ENCODE measurements at places on chromosomes 7 and 10.

- DNase-seq, result no peak
Observed at GRCh38 chr7:1458683-1459511, at the start of gene MICALL2. TSS of gene MICALL2 (minus strand) at chr7:1459470. CDS start at chr7:1459326, 144 bp downstream.

- no peak for DNase-seq
Observed at GRCh38 chr7:147472556-147472955, 1118.0 kb upstream of the C7orf33 start.

DNA sequence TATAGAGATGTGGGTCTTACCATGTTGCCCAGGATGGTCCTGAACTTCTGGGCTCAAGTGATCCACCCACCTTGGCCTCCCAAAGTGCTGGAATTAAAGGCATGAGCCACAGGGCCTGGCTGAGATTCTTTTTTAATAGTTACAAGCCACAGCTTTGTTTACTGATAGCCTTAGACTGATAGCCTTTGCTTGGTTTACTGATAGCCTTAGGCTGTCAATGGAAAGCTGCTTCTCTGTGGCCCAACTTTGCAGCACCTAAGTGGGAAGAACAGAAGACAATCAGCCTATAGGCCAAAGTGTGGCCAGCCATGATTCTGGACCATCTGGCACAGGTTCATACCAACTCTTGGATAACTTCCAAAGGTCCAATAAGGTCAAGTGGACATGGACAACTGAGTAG is 24.1 kb upstream of the CDCA7L start:
- DNase-seq, result no peak

- DNase-seq, result no peak
Observed at GRCh38 chr7:74217455-74218342, 7.9 kb downstream of the LAT2 start.

GRCh38 chr7:103989785-103990767 is 618 bp upstream of the RELN start:
- no peak for DNase-seq

DNA sequence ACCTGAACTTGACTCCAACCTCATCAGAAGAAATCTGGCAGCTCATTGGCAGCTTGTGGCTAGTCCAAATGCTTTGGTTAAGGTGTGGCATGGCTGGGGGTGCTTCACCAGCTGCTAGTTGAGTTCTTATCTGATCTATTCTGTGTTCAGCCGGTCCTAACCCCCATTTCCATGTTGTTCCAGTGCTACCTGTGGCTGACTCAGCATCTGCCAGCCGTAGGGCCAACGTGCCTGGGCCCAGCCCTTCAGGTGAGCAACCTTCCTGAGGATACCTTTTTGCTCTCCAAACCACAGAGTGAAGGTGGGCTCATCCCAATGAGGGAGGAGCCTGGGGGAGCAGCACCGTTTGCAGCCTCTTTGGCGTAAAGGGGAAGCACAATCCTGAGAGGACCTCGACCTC is 46.8 kb upstream of the C10orf120 start:
- no peak for DNase-seq

- no peak for DNase-seq
Observed at GRCh38 chr7:129998446-129998845, 45.7 kb upstream of the UBE2H start.

DNA sequence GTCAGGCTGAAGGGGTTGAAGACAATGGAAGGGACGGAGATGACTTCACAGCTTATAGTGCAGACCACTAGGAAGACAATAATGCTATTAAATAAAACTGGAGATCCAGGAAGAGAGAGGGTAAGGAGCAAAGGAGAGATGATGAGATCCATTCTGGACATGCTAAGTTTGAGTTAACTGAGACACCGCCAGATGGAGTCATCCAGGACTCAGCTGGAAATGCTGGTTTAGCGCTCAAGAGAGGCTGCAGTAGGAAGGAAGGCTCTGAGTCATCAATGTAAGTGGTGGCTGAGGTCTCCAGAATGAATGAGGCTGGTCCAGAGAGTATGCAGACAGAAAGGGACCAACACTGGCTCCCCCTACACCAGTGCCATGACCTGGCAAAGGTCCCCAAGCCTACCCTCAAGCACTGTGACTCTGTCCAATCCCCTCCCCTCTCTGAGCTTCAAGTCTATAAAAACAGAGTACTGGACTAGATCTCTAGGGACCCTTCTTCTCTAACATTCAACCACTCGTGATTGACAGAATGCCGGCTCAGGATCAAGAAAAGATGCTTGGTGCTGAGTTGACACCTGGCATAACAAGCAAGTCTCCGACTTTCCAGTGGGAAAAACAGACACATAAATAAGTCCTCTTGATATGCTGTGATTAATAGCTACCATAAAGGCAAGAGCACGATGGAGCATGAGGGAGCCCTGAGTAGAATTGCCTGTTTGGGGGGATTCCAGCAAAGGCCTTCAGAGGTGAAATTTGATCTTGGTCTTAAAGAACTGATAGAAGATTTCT is 8.9 kb downstream of the GFRA1 start:
- no peak for DNase-seq

DNA sequence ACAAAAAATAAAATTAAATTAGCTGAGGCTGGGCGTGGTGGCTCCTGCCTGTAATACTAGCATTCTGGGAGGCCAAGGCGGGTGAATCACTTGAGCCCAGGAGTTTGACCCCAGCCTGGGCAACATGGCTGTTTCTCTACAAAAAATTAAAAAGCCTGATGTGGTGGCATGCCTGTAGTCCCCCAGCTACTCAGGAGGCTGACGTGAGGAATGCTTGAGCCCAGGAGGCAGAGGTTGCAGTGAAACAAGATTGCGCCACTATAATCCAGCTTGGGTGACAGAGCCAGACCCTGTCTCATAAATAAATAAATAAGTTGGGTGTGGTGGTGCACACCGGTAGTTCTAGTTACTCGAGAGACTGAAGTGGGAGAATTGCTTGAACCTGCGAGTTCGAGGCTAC is 65.1 kb downstream of the GNA12 start:
- DNase-seq, result no peak

DNA sequence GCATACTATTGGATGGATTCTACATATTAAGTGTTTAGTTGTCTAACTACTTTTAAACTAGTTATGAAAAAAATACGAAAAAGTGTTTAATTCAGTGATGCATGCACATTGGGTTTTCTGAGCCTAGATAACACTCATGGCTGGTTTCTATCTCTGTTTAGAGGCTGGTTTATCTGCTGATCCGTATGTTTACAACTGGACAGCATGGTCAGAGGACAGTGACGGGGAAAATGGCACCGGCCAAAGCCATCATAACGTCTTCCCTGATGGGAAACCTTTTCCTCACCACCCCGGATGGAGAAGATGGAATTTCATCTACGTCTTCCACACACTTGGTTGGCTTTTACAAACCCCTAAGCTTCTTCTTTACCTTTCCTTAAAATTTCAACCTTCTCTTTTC is 10.2 kb downstream of the GPNMB start:
- no peak for DNase-seq

GRCh38 chr7:130740606-130741005 is 6.6 kb upstream of the KLF14 start:
- no peak for DNase-seq

GRCh38 chr7:36287371-36288241 is 102.1 kb upstream of the ANLN start:
- no peak for DNase-seq

GRCh38 chr10:52437205-52437646 is 123.1 kb downstream of the DKK1 start:
- DNase-seq, result no peak

DNA sequence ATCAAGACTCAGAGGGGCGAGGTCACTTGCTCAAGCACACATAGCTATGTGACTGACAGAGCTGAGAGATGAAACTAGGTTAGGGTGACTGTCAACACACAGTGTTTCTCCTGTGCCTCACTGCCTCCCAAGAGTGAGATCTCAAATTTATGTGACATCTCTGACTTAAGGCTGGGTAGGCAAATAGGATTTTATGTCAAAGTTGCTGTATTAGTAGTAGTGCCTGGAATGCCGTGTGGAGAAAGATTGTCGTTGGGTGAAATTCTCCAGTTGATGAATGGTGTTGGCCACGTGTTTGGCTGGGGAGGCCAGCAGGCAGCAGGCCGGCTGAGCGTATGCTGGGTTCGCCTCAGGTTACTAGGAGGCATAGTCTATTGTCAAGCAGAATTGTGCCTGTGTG is 148.3 kb upstream of the BMPER start:
- DNase-seq, result no peak

DNA sequence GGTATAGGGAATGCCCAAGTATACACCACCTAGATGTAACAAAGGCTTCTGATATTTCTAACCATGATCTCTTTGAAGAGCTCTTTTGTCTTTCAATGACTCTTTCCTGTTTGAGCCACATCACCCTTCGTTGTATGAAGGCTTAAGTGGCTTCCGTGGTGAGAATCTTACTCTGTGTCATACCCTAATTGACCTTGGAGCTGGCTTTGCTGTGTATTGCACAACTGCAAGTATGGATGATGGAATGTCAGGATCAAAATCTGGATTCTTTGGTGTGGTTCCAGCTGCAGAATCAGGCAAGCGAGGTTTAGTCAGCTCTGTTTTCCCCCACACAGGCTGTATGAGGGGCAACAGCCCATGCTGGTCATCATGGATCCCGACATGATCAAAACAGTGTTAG is 16.0 kb downstream of the CYP3A43 start:
- DNase-seq, result no peak

- DNase-seq, result no peak
Observed at GRCh38 chr7:48505051-48505450, 333.8 kb downstream of the ABCA13 start.

DNA sequence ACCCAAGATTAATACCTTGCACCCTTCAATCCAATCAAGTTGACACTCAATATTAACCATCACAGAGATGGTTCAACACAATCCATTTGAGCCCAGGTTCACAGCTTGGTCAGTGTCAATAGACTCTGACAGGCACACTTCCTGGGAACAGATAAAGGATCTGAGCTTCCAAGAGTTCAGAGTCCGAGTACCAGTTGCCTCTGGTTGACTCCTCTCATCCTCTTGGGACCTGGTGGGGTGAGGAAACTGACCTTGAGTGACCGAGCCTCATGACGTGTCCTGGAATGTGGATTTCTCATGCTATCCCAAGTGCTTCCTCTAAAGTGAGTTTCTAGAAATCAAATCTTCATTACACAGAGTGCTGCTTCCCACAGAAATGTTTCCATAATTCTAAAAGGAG is 162.0 kb downstream of the CYP26A1 start:
- no peak for DNase-seq

- DNase-seq, result no peak
Observed at GRCh38 chr7:10343108-10343507, 630.6 kb upstream of the PHF14 start.

DNA sequence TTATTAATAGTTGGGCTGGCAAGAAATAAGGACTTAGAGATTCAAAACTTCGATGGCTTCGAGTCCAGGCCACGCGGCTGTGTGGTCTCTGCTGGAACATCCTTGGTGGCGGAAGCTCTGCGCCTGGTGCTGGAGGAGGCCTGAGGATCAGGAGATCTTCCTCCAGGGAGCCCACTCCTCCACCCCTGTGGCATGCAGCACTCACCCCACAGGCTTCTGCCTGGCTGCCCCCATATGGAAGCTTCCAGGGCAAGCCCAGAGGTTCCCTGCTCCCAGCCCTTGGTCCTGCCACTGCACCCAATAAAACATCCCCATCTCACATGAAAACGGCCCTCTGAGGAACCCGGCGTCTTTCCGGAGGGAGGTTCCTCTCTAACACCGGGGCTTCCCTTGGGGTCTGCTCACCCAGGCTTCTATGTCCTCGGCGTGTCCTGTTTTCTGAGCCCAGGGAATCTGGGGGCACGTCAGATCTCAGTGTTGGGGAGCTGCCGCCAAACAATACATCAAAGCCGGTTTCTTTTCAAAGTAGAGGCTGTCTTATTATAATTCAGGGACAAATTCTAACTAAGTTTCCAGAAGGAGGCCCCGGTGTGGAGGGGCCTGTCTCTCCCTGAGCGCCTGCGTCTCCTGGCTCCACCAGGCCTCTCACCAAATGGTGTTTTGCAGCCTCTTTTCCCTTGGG is 32.4 kb downstream of the CALML3 start:
- no peak for DNase-seq

DNA sequence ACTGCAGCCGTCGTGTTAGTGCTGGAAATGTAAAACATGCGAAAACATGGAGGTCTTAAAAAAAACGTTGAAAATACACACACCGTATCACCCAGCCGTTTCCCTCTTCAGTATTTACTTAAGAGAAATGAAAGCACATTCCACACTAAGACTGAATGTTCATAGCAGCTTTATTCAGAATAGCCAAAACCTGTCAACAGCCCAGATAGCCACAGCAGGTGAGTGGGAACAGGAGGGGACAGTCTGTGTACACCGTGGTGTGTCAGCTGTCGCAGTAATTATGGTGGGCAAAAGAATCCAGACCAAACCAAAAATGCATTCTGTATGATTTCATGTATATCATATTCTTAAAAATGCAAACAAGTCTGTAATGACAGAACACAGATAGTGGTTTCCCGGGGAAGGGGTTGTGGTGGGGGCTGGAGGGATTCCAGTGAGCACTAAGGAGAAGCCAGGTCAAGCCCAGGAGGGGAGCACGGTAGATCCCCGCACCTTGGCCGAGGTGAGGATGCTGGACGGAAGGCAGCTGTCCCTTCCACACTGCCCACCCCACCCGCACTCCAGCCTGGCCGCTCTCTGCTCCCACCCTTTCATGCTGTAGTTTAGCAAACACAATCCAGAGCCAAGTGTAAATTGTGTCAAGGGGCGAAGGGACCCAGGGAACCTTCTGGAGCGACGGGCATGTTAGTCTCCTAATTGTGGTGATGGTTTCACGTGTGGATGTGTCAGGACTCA is 123.6 kb downstream of the NKX6-2 start:
- DNase-seq, result no peak

DNA sequence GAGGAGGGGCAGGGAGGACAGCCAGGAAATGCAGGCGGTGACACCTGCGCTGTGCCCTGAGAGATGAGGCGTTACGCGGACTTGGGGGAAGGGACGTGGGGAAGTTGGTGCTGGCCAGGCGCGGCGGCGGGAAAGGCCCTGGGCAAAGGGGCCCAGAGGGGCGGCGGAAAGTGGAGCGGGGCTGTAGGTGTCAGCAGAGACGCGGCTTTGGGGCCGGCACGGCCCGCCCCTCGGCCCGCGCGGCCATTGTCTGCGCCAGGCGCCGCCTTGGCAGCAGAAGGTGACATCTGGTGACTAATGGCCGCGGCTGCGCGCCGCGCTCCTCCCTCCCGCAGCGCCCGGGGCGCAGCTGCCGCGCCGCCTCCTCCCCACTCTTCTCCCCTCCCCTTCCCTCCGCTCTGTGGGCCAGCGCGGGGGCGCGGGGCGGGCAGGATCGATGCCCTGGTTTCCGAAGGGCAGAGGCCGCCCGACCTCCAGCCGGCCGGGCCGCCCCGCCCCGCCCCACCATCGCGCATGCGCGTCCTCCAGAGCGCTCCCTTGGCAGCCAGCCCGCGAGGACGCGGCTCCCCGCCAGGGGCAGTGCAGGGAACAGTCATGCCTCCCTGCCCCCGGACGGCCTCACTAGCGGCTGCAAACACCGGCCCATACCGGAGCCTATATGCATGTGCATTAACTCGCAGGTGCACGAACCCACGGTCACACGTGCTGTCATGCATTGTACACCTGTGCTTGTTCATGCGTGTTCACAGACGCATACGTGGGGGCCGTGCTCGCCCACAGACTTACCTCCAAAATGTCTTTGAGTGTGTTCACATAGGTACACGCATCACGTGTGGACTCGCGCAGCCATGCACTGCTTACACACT is 269.6 kb downstream of the RPS24 start:
- DNase-seq, result peak; percentile 93

- no peak for DNase-seq
Observed at GRCh38 chr10:73096041-73096448, 621 bp downstream of the P4HA1 start.
